ENCODE measurements at places on chromosomes 3 and 15. TPM values are rescaled to one million over a fixed set of nuclear protein-coding genes. Genes with fewer than 3 reads are reported as not detected.

EPHB3 gene
- total RNA-seq, result 6.9 TPM

CDC25A gene
- 2.3 TPM for total RNA-seq

COLQ gene
- total RNA-seq, result 0.36 TPM

STRIT1 gene
- not detected for total RNA-seq

PLSCR5 gene
- total RNA-seq, result not detected
